ENCODE measurements at places on chromosomes 1 and 21.

- no peak for DNase-seq
Observed at GRCh38 chr21:21971384-21971783, 973.2 kb downstream of the NCAM2 start.

DNA sequence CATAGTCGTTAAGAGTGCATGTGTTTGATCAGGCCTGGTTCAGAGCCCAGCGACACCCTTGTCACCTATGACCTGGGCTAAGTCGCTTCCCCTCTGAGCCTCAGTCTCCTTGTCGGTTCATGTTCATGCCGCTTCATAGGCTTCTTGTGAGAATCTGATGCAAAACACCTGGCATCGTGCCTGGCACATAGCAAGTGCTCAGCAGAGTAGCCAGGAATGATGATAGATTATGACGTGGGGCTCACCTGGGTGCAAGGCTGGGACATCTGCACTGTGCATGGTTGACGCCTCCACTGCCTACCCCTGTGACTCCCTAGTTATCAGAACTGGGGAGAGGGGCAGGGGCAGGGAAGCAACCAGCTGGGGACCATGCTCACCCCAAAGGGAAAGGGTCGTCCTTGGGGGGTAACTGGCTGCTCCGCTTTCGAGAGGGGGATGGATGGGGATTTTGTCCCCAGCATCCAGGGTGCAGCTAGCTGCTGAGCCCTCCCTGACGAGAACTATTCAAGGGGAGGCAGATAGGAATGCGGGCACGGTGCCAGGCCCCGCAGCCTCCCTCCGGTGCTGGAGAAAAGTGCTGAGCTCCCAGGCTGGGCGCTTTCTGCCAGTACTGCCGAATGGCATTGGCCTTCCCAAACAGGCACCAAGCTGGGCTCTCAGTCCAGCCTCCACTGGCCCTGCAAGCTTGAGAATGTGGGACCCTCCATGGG is 9.3 kb downstream of the EFHD2 start:
- DNase-seq = no peak

DNA sequence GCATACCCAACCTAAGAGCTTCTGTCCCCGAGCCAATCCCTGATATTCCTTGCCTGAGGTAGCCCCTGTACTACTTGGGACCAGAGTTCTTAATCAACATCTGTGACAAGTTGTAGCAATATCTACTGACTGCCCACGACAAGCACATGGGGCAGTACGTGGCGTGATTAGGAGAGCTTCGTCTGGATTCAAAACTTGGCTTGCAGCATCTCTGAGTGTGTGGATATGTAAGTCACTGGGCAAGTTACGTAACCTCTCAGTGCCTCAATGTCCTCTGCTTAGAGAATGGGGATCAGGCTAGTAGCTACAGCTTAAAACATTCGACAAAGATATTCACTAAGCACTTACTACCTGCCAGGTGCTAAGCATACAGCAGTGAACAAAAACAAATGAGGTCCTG is 5.0 kb downstream of the HSPG2 start:
- DNase-seq = no peak

DNA sequence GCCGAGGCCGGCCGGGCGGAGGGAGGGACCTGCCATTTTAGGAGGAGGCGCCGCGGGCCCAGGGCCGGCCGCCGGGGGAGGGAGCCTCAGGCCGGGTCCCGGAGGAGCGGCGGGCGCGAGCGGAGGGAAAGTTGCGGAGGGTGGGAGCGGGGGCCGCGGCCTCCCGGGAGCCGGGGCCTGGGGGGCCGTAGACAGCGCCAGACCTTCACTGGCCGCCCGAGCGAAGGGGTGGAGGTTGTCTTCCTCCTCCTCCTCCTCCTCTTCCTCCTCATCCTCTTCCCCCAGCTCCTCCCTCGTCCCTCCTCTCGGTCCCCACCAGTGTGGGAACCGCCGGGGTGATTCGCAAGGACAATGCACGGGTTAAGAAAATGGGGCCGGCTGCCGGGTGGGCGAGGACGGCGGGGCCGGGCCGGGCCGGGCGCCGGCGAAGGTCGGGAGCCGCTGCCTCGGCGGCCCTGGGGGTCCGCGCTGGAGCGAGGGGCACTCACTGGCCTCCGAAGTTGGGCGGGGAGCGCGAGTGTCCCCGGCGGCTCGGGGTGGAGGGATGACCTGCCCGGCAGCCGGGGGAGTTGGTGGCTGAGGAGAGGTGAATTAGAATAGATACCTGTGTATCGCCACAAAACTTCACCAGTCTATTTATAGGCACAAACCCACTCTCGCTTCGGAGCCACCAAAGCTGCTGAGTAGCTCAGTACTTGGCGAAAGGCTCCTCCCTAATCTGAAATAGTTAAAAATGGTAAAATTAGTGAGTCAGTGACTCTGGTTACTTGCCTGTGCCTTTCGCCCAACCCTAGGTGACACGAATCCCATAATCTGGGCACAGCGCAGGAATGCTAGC is 1.3 kb downstream of the DYRK1A start:
- DNase-seq = peak; percentile 63

GRCh38 chr1:68470388-68470970 is 20.7 kb upstream of the RPE65 start:
- DNase-seq = peak; percentile 20

DNA sequence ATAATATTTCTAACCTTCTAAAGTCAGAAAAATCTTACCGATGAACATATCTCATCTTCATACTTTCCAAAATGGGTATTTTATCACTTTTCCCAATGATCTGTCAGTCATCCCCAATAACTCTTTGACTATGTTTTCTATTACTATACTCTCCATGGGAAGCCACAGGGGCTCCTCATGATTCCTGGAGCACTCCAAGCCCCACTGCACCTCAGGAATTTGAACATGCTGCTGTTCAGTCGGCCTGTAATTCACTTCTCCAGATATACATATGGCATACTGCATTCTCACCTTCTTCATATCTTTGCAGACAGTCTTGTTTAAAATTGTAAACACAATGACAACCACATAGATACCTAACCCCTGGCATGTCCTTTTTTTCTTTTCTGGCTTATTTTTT is 333.0 kb downstream of the BRINP3 start:
- no peak for DNase-seq

- DNase-seq = no peak
Observed at GRCh38 chr1:52533713-52534112, 19.2 kb downstream of the TUT4 start.

DNA sequence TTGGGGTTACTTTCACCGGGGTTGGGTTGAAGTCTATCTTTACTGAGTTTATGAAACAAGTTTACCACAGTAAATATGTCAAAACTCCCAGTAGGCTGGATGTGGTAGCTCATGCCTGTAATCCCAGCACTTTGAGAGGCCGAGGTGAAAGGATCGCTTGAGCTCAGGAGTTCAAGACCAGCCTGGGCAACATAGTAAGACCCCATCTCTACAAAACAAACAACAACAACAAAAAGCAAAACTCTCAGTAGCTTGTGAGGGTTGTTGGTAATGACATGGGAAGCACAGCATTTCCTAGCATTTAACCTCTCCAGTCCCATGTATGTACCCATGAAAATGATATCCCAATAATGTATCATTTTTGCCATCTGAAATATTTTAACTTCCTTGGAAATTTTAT is 34.7 kb downstream of the GJA5 start:
- no peak for DNase-seq

DNA sequence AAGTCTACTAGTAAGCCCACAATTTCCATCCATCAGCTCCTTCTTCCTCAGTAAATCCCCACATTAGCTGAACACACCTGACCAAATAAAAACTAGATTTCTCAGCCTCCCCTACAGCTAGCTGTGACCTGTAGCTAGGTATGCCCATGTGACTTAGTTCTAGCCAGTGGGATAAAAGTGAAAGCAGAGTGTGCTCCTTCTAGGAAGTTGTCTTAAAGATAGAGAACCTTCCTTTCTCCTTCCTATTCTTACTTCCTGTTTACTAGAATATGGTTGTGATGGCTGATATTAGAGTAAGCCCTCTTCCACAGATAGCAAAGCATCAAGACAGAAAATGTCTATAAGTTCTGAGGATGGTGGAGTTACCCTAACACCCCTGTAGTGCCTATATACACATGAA is 67.0 kb downstream of the PIK3R3 start:
- DNase-seq = peak; percentile 58

DNA sequence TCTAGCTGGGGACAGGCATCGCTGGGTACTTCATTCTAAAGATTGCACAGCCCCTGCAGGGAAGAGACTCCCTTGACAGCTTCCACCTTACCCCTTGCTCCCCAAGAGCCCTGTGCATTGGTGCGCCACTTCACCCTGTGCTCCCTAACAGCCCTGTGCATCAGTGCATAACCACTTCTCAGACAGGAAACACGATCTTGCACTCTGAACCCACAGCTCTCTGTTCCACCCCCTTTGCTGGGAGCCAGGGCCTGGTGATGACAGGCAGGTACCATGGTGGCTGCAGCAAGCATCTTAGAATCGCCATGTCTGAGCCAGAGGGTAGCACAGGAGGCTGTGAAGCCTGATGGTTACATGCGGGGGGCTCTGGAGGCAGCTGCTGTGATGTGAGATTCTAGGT is 5.0 kb downstream of the ALPL start:
- DNase-seq = no peak

DNA sequence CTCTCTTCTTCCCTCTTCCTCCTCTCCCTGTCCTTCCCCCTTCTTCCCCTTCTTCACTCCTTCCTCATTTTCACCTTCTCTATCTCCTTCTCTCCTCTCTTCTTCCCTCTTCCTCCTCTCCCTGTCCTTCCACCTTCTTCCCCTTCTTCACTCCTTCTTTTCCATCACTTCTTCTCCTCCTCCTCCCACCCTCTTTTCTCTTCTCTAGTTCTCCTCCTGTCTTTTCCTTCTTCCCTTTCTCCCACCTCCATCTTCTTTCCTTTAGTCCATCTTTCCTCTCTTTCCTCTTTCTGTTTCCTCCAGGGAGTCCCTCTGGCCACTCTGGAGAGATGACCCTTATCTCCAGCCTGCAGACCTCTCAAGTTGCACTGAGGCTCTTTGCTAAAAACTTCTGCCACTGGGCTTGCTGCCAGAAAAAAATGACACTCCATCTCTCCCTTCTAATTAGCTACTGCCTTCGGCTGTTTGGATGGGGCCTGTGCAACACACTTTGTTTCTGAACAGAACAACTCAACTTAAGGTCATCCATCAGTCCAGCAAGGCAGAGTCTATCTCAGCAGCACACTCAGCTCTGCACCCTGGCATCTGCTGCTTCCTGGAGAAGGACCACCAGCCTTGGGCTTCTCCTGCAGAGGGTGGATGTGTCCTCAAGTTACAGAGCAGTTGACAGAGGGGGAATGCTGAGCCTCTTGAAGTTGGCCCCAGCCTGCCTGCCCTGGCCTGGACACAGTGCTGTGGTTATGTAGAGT is 538.8 kb downstream of the MATN1 start:
- no peak for DNase-seq

DNA sequence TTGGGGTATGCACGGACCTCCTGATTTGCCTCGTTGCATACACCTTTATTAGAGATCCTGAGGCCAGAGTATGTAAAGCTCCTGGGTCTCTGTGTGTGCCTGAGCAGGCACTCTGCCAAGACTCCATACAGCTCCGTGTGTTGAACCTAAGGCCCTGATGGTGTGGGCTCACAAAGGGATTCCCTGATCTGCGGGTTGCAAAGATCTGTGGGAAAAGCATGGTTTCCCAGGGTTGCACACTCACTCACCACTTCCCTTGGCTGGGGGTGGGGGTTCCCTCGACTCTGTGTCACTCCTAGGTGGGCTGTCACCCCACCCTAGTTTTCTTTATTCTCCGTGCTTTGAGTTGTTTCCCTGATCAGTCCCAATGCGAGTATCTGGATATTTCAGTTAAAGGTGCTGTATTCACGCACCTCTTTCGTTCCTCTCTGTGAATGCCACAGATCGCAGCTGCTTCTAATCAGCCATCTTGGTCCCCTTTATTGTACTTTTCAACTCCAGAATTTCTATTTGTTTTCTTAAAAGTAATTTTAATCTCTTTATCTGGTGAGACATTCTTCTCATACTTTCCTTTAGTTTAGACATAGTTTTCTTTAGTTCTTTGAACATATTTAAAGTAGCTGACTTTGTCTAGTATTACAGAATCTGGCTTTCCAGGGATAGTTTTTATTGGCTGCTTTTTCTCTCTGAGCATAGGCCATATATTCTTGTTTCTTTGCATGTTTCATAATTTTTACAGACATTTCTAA is 39.0 kb upstream of the F3 start:
- DNase-seq = no peak

DNA sequence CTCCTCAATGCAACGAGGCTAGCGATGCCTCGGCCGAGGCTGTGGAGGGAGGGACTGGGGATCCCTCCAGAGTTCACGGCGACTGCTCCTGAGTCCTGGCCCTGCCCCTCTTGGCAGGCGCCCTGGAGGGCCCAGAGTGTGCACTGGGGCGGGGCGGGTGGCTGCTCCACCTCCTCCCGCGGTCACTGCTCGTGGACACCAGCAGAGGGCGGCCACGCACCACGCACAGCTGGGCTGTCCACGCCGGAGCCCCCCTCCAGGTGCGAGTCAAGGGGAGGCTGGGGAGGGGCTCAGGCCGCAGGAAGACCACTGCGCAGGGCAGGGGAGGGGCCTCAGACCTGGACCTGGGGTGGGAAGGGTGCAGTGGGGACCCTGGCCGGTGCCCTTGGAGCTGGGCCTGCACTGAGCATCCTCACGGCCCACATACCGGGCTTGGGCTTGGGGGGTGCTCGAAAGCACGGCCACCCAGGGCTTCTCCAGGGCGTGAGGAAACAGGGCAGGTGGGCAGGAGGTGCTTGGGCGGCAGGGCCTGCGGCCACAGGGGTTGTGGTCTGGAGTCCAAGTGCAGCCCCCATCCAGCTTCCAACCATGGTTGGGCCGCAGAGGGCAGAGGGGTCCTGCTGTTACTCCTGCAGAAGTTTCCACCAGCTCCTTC is 20.6 kb upstream of the TTC34 start:
- peak; percentile 25 for DNase-seq

DNA sequence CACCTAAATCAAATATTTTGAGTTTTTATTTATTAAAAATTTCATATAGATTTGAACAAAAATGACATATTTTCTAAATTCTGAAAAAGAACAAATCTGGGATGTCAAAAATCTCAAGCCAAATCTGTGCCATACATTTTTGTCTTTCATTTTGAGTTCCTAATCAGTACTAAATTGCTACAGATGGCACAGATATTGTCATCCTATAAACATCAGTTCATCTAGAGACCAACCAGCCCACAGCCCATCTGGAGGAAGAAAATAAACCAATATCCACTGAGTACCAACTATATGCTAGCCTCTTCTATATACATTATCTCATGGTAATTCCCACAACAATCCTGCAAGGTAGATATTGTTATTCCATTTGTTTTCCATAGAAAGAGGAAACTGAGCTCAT is 156.8 kb upstream of the ATP1B1 start:
- DNase-seq = no peak

Measured in CD4-positive, alpha-beta T cell treated with Interleukin-17A for 1 hour (primary cell).